ENCODE measurements at places on chromosomes 3 and 15. TPM values are rescaled to one million over a fixed set of nuclear protein-coding genes. Genes with fewer than 3 reads are reported as not detected.

Gene BLM
- total RNA-seq = 57.8 TPM

Gene MUSTN1
- total RNA-seq = 1.4 TPM

Gene LRRC2
- 0.09 TPM for total RNA-seq

Gene GATA2
- total RNA-seq = not detected

Gene CACNA1D
- 4.5 TPM for total RNA-seq

Gene DUSP7
- 43.7 TPM for total RNA-seq

Gene SERPINI2
- not detected for total RNA-seq

Gene CCDC54
- not detected for total RNA-seq

Gene GASK1A
- total RNA-seq = 0.09 TPM

Gene UBE2E2
- total RNA-seq = 2.0 TPM

Gene ECE2
- total RNA-seq = not detected

Gene GOLGA8T
- not detected for total RNA-seq

Gene ATP8B4
- total RNA-seq = 22.5 TPM

Gene CFAP92
- total RNA-seq = not detected

Gene SCN10A
- total RNA-seq = not detected

Gene MKRN3
- 1.7 TPM for total RNA-seq

Gene ALDH1A3
- not detected for total RNA-seq

Gene WNT5A
- not detected for total RNA-seq

Gene SLC35A5
- total RNA-seq = 20.0 TPM

Gene ALS2CL
- 3.5 TPM for total RNA-seq

Gene THRB
- total RNA-seq = not detected

Gene ARPIN
- not detected for total RNA-seq

Gene SNRK
- 53.6 TPM for total RNA-seq

Gene CRABP1
- total RNA-seq = not detected

Gene ARNT2
- not detected for total RNA-seq

Gene WDR82
- 129 TPM for total RNA-seq

Gene PIGZ
- 3.1 TPM for total RNA-seq

Gene SLMAP
- 53.4 TPM for total RNA-seq

Gene C3orf49
- total RNA-seq = not detected

Gene LRRC15
- total RNA-seq = not detected

Gene SEMA3F
- 0.11 TPM for total RNA-seq

Gene PCYT1A
- total RNA-seq = 77.1 TPM

Gene RCN2
- 27.3 TPM for total RNA-seq

Gene CISH
- total RNA-seq = 386 TPM

Gene TM4SF1
- total RNA-seq = not detected

Gene GPR62
- not detected for total RNA-seq

Gene CLDN18
- not detected for total RNA-seq

Gene NUP210
- total RNA-seq = 194 TPM

Gene NDUFB5
- 84.3 TPM for total RNA-seq

Data from T-helper 2 cell treated with Interferon-gamma antibody and Interleukin-4, amounts not matched to agents 100 ng/mL and 5 ng/mL, for 36 hours (primary cell).